Stimulated activated memory B cell treated with anti-CD40 and anti-IgM and Interleukin-4, amounts not matched to agents 10 μg/mL and 1 μg/mL and 100 μg/mL, for 72 hours (primary cell): ENCODE measurements at places on chromosomes 5 and 9.

DNA sequence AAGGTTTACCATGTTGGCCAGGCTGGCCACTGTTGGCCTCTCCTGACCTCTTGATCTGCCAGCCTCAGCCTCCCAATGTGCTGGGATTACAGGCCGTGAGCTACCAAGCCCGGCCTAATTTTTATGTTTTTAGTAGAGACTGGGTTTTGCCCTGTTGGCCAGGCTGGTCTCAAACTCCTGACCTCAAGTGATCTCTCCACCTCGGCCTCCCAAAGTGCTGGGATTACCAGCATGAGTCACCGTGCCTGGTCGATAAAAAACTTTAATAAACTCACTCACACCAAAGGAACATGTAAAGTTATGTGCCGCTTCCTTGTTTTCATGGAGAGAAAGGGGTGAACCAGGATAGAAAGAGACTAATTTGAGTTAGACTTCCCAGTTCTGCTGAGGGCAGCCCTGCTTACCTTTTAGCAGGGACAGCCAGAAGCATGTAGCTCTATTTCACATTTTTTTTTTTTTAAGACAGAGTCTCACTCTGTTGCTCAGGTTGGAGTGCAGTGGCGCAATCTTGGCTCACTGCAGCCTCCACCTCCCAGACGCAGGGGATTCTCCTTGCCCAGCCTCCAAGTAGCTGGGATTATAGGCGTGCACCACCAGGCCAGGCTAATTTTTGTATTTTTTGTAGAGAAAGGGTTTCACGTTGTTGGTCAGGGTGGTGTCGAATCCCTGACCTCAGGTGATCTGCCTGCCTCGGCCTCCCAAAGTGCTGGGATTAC, 11.4 kb upstream of the HAUS6 start:
- no peak overlapping the region for H3K4me3 ChIP-seq
- H3K4me1 ChIP-seq = no peaks in the 10 kb centered on the region
- no peak for ATAC-seq
- H3K27ac ChIP-seq = no peak overlapping the region

- H3K27me3 ChIP-seq = no peaks in the 10 kb centered on the region
- peaks cover 16% of the 10 kb centered on the region for H3K4me1 ChIP-seq
- H3K27ac ChIP-seq = no peak overlapping the region
- no peaks in the 10 kb centered on the region for H3K36me3 ChIP-seq
Measured at GRCh38 chr5:142789206-142789605, 19.0 kb downstream of the ARHGAP26 start.

- no peak overlapping the region for H3K4me3 ChIP-seq
- peaks cover 6% of the 10 kb centered on the region for H3K4me1 ChIP-seq
- ATAC-seq = no peak
- H3K36me3 ChIP-seq = peaks cover 13% of the 10 kb centered on the region
- no peak overlapping the region for H3K27ac ChIP-seq
Measured at GRCh38 chr9:93431539-93432105, 19.9 kb upstream of the FAM120A start.

- H3K4me3 ChIP-seq = no peak overlapping the region
- peak overlapping the region; percentile 17 for H3K27ac ChIP-seq
- peaks cover 35% of the 10 kb centered on the region for H3K4me1 ChIP-seq
- no peaks in the 10 kb centered on the region for H3K36me3 ChIP-seq
Measured at GRCh38 chr5:176676361-176676824, 29.1 kb downstream of the TSPAN17 start.

DNA sequence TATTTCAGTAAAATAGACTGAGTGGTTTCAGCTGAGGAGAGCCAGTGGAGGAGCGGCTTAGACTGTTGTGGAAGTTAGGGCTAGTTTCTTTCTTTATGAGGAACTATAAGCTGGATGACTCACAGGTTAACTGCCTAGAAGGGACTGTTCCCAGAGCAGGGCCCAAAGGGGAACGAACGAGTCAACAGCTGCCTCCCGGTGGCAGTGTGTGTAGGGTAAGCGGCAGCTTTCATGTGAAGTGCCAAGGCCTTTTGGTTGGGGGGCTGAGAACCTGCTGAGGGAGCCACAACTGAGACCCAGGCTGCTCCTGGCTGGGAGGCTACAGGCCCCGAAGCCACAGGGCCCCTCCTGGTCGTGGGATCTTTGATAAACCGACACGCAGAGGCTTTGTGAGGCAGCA, 7.0 kb downstream of the SQSTM1 start:
- H3K4me3 ChIP-seq = no peak overlapping the region
- peak overlapping the region; percentile 30 for H3K27ac ChIP-seq
- H3K4me1 ChIP-seq = peaks cover 43% of the 10 kb centered on the region
- H3K36me3 ChIP-seq = peaks cover 90% of the 10 kb centered on the region

DNA sequence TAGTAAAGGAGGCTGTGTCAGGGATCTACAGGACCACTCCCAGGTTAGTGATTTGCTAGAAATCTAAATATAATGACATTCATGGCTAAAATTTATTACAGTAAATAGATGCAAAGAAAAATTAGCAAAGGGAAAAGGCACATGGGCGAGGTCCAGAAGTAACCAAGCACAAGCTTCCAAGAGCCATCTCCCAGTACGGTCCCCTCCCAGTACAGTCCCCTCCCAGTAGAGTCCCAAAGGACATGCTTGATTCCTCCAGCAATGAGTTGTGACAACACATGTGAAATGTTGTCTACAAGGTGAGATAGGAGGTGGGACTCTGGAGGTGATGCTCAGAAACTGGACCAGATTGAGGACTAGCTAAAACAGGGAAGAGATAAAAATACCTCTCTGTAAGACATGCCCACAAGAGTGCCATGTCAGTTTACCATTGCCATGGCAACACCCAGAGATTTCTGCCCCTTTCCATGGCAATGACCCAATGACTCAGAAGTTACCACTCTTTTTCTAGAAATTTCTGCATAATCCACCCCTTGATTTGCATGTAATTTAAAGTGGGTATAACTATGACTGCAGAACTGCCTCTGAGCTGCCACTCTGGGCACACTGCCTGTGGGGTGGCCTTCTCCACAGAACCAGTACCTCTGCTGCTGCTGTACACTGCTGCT, 27.9 kb upstream of the CEMIP2 start:
- H3K27ac ChIP-seq = peak overlapping the region; percentile 66
- H3K27me3 ChIP-seq = no peaks in the 10 kb centered on the region
- peaks cover 5% of the 10 kb centered on the region for H3K36me3 ChIP-seq
- H3K4me1 ChIP-seq = peaks cover 71% of the 10 kb centered on the region

DNA sequence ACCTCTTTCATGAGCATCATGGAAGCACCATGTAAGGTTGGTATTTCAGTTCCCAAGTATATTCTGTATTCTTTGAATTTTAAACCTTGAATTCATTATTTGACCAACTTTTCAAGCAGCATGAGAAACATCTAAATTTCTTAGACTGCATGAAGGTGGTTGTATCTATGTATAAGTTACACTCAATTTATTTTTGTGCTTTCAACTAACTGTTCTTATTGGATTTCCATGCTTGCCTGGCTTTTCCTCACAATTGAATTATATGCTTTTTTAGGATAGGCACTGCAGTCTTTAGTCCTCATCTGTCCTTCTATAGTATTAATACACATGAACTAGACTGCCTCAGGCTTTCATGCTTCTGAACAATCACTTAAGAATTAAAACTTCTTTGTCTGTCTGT, 134.0 kb downstream of the CEP120 start:
- peaks cover 49% of the 10 kb centered on the region for H3K27me3 ChIP-seq
- ATAC-seq = no peak
- H3K27ac ChIP-seq = no peak overlapping the region
- H3K4me1 ChIP-seq = no peaks in the 10 kb centered on the region
- H3K4me3 ChIP-seq = no peak overlapping the region
- no peaks in the 10 kb centered on the region for H3K36me3 ChIP-seq

GRCh38 chr9:84435902-84436301, 95.3 kb upstream of the SLC28A3 start:
- H3K27me3 ChIP-seq = no peaks in the 10 kb centered on the region
- no peaks in the 10 kb centered on the region for H3K36me3 ChIP-seq
- ATAC-seq = no peak
- H3K4me1 ChIP-seq = no peaks in the 10 kb centered on the region

- no peak overlapping the region for H3K4me3 ChIP-seq
- no peak for ATAC-seq
- no peaks in the 10 kb centered on the region for H3K36me3 ChIP-seq
- no peaks in the 10 kb centered on the region for H3K4me1 ChIP-seq
- H3K27ac ChIP-seq = no peak overlapping the region
- no peaks in the 10 kb centered on the region for H3K27me3 ChIP-seq
Measured at GRCh38 chr5:143641549-143642355, 170.2 kb upstream of the HMHB1 start.

DNA sequence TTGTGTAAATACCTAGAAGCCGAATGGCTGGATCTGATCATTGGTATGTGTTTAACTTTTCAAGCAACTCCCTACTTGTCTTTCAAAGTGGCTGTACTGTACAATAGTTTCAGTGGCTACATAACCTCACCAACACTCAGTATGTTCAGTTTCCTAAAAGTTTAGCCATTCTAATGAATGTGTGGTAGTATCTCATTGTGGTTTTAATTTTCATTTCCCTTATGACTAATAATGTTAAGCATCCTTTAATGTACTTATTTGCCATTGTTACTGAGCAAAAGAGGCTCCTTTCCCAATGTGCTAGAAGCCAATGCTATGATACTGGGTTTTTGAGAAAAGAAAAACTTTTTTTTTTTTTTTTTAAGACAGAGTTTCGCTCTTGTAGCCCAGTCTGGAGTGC, 27.8 kb upstream of the ALDOB start:
- no peak for ATAC-seq
- no peaks in the 10 kb centered on the region for H3K36me3 ChIP-seq
- no peaks in the 10 kb centered on the region for H3K4me1 ChIP-seq
- H3K4me3 ChIP-seq = no peak overlapping the region

GRCh38 chr9:133614056-133614455, 4.9 kb upstream of the FAM163B start:
- no peak overlapping the region for H3K27ac ChIP-seq
- no peaks in the 10 kb centered on the region for H3K36me3 ChIP-seq
- H3K27me3 ChIP-seq = peaks cover 78% of the 10 kb centered on the region
- H3K4me1 ChIP-seq = no peaks in the 10 kb centered on the region
- ATAC-seq = no peak
- no peak overlapping the region for H3K4me3 ChIP-seq

DNA sequence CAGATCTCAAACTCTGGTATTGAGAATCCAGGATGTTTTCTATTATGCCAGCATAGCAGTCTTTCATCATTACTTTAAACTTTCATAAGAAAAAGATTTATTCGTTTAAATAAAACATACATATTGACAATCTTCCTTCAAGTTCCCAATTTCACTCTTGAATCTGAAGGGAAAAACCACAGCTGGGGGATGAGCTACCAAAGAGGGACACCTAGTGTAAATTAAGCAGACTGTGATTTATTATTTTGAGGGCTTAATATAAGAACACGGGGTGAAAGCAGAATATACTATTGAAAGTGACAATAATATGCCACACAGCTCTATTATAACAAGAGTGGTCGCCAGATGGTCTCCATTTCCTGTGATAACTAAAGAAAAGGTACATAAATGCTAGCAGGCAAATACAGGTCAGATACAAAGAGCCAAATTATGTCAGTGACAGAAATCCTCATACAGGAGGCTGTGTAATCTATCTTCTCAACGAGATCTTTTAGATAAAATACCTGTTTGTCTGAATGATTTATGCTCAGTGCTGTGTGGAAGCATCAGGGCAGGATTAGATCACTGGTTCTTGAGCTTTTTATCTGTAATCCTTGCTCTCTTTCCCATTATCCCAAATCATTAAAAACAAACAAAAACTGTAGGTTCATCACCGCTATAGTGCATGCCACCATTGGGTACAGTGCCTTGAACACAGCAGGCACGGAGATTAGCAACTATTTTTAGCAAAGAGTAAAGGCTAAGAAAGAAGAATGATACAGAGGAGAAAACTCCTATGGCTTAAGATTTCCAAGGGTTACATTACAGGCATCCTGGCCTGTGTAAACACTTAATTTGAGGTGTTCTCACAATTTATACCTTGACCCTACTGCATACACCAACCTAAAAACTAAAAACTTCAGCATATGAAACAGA, 116.6 kb downstream of the DROSHA start:
- H3K27ac ChIP-seq = no peak overlapping the region
- no peak for ATAC-seq
- H3K4me3 ChIP-seq = no peak overlapping the region
- H3K27me3 ChIP-seq = no peaks in the 10 kb centered on the region
- no peaks in the 10 kb centered on the region for H3K4me1 ChIP-seq
- H3K36me3 ChIP-seq = peaks cover 36% of the 10 kb centered on the region

GRCh38 chr5:72066705-72067107, 40.6 kb upstream of the MAP1B start:
- ATAC-seq = no peak
- no peak overlapping the region for H3K27ac ChIP-seq
- no peaks in the 10 kb centered on the region for H3K4me1 ChIP-seq
- H3K27me3 ChIP-seq = peaks cover 26% of the 10 kb centered on the region
- H3K36me3 ChIP-seq = no peaks in the 10 kb centered on the region

DNA sequence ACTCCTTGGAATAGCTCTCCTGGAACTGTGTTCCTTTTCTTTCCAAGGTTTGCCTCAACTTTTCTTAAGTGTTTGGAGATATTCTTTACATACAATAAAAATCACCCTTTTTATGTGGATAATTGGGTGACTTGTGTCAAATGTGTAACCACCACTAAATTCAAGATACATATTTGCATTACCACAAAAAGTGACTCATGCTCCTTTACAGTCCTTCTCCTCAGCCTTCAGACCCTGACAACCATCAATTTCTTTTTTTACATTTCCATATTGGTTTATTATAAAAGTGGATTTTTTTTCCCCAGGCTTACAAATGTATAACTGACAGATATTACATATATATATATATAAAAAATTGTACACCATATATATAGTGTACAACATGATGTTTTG, 372.0 kb upstream of the KCNN2 start:
- H3K4me1 ChIP-seq = no peaks in the 10 kb centered on the region
- H3K27me3 ChIP-seq = no peaks in the 10 kb centered on the region
- no peaks in the 10 kb centered on the region for H3K36me3 ChIP-seq
- no peak for ATAC-seq
- H3K27ac ChIP-seq = no peak overlapping the region
- H3K4me3 ChIP-seq = no peak overlapping the region
